ENCODE measurements at places on chromosomes 1 and 21.

- DNase-seq = peak; percentile 94
These were observed 21.1 kb downstream of the KIF17 start for GRCh38 chr1:20696397-20697333.

GRCh38 chr1:68808351-68808750, 311.5 kb upstream of the DEPDC1 start:
- DNase-seq = peak; percentile 59

DNA sequence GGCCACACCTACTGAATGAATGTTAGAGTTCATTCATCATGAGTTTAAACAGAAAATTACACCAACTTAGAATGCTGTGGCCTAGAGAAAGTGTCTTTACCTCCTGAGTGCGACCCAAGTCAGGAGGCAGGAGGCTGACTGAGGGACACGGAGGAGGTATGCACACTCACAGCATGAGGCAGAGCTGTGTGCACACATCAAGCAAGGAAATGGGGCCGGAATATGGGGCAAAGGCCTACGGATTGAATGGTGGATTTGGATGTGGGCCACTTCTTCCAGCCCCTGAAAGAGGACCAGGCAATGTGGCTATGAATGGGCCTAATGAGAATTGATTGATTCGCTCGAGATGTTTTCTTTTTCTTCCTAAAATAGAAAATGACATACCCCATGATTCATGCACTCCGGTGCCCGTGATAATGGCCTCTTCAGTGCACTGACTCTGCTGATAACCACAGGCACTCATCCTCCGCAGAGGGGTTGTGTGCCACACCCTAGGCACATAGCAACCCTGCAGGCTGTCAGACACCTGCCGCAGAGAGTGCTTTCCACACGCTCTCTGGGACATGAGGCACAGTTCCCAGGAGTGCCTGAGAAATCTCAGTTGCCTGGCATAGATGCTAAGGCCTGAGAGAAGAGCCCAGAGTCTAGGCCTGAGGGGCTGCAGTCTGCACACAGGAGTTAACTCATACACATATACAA, 155.5 kb downstream of the GLUL start:
- DNase-seq = peak; percentile 93

DNA sequence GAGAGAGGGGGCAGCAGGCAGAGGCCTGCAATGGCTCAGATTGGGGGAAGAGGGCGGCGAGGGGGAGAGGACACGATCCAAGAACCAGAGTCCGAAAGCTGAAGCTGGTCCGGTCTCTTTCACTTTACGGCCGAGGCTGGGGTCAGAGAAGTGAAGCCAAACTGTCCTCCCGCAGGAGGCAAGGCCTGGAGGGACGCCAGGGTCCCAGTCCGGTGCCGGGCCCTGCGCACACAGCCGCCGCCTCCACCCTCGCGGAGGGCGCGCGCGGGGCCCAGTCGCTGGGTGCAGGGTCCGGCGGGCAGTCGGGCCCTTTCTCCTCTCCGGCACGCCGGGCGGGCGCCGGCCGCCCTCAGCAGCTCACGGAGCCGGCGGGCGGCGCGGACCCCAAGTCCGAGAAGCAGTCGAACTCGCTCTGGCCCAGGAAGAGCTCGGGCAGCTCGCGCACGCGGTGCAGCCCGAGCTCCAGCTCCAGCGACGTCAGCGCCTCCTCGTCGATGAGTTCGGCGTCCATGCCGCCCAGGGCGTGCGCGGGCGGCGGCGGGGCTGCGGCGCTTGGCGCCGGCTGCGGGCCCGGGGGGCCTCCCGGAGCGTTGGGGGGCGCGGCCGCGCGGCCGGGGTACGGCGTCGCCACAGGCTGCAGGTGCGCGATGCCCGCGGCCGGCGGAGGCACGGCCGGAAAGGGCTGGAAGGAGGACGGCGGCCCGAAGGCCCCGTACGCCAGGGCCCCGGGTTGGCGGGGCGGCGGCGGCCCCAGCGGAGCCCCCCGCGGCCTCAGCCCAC, 749 bp downstream of the CITED4 start:
- DNase-seq = peak; percentile 62

GRCh38 chr1:182484067-182484466, 34.1 kb downstream of the RGSL1 start:
- DNase-seq = no peak

DNA sequence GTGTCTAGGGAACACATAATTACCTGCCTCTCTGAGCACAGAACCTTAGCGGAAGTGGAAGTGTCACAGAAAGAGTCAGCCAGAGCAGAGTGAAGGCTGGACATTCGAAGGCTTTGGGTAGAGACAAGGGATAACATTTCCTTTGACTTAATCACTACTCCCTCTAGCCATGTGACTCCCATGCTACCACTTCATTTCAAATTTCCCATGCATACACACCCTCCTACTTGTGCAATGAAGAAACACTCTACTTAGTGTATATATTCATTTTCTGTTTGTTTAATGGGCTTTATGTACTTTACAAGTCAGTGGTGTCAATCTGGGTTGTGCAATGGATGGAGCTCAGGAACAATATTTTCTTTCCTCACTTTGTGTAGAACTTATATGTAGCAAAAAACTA, 6.9 kb downstream of the ANKRD35 start:
- DNase-seq = no peak

DNA sequence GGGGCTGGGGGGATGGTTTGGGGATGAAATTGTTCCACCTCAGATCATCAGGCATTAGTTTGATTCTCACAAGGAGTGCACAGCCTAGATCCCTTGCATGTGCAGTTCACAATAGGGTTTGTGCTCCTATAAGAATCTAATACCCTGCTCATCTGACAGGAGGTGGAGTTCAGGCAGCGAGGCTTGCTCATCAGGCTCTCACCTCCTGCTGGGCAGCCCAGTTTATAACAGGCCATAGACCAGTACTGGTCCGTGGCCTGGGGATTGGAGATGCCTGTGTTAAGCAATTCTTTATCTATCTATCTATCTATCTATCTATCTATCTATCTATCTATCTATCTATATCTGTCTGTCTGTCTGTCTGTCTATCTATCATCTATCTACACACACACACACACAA, 525.3 kb upstream of the DAB1 start:
- DNase-seq = no peak

Measured in hematopoietic multipotent progenitor cell treated with erythropoietin and hydrocortisone succinate and interleukin-3 and kit ligand, for 4 days (in vitro differentiated cells).